ENCODE measurements at places on chromosomes 12 and 14. TPM values are rescaled to one million over a fixed set of nuclear protein-coding genes. Genes with fewer than 3 reads are reported as not detected.

DNA sequence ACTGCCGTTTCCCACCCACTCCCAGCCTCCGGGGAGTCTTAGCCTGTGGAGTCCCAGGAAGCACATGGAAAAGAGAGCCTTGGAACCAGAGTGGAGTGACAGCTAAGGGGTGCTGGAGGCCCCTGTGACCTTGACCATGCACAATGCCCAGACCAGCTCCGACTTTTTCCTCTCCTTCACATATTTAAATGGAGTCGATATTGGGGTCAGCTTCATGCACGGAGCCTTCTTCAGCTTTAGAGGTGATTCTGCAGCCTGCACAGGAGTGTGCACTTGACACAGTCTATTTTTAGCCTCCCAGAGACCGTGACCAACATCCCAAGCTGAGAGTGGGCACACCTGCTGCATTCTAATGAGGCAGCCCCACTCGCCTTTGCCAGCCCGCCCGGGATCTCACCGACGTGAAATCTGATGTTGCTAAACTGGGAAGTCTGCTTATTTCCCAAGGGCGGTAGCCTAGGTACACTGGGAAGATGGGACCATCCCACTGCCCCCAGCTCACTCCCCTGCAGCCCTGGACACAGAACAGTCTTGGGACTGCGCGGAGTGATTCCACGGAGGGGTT is 47.5 kb downstream of the PRMT8 start:
- no peaks in the 10 kb centered on the region for H3K4me1 ChIP-seq
- no peak overlapping the region for H3K27ac ChIP-seq
- no peaks in the 10 kb centered on the region for H3K27me3 ChIP-seq
- H3K36me3 ChIP-seq, result no peaks in the 10 kb centered on the region

The ANO4 gene
- total RNA-seq, result 2.1 TPM

The MMAB gene
- 16.5 TPM for total RNA-seq

The C14orf132 gene
- total RNA-seq, result 6.7 TPM
